Right lung (tissue), 10 donors: ENCODE measurements at places on chromosomes 7 and 10. TPM values are rescaled to one million over a fixed set of nuclear protein-coding genes. Genes with fewer than 3 reads are reported as not detected.
A peak's percentile ranks its signal among the peaks of the same experiment; 100 is the strongest.

DNA sequence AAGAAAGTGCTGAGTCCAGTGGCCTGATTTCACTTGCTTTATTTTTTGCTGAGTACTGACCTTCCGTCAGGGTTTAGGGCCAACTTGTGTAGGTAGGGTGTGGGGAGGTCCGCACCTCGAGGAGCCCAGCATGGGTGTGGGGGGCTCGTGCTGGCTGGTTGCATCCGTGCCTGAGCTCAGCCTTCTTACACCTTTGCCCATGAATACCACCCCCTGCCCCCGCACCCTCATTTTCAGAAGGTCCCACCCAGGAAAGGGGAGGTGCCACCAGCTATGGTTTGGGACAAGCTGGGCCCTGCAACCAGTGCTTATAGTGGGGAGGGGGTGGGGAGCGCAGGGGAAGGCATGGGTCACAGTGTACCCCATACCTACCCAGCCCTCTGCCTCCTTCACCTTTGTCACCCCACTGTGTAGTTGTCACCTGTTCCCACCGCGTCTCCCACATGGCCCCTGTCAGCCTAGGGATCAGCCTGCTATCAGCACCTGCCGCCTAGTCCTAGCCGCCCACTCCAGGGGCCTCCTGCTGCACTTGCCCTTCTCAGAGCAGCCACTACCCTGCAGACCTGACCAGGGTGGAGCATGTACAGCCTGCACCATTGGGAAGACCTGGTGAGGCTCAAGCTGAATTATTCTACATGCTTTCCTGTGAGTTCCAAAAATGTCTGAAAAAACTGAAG lies 146.2 kb upstream of the RET start:
- DNase-seq = no peak

GRCh38 chr7:37786741-37787569 lies 61.4 kb upstream of the NME8 start:
- DNase-seq = no peak

DNA sequence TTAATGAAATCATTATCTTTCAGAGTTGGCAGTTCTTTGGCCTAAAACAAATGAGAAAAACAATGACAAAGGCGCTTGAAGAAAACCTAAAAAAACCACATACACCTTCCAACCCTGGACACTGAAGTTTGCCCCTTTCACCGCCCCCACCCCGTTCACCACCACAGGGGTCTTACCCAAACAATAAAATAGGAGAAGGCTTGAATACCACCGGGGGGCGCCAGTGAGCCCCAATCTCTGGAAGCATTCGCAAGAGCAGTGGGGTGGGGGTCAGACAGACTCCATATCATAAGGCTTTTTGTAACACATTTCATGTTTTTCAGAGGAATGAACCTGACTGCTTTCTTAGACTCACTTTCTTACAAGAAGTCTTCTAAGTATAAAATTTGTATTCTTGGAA lies 163.6 kb downstream of the PIP4K2A start:
- no peak for DNase-seq

GRCh38 chr10:70578371-70578947 lies 24.1 kb downstream of the PRF1 start:
- no peak for DNase-seq

- no peak for DNase-seq
Measured at GRCh38 chr7:2807845-2808772, 36.0 kb downstream of the GNA12 start.

DNA sequence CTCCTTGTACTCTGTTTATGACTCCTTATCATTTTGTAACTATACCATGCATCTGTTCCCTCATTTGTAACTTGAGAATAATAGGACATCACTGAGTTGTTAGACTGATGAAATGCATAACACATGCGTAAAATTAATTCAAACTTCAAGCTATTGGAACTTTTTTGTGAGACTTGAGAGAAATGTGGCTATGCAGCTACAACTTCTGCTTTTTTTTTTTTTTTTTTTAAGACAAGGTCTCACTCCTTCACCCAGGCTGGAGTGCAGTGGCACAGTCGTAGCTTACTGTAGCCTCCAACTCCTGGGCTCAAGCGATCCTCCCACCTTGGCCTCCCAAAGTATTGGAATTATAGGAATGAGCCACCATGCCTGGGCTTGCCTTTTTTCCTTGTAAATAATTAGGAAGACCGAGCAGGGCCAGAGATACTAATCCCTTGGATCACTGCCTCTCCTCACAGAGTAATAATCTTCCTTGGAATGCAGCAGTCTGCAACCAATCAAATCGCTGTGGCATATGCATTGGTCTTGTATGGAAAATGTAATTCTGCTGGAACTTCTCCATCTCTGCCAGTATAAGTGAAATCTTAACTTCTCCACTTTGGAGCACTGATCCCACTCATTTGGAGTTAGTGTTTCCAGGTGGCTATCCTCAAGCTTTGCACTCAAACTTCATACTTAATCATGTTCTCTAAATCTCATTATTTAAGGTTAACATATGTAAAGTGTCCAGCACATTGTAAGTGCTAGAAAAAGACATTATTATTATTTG lies 2.0 kb upstream of the PANK1 start:
- peak; percentile 56 for DNase-seq

DNA sequence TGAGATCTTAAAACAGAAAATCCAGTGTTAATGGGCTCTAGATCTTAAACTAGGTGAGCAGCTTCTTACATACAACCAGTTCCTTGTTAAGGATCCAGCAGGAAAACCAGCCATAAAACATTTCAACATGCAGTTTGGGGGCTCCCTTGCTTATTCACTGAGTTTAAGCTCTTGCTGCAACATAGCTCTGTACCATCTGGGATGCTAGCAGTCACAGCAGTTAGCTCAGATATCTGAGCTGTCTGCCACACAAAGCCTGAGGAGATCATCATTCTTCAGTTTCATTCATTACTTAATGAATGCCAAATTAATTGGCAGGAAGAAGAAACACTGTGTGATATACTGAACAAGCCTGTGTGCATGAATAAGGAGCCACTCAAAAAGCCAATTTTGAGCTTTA lies 62.8 kb downstream of the PODXL start:
- no peak for DNase-seq

- DNase-seq = no peak
Measured at GRCh38 chr10:43135656-43136055, 2.6 kb upstream of the CSGALNACT2 start.

DNA sequence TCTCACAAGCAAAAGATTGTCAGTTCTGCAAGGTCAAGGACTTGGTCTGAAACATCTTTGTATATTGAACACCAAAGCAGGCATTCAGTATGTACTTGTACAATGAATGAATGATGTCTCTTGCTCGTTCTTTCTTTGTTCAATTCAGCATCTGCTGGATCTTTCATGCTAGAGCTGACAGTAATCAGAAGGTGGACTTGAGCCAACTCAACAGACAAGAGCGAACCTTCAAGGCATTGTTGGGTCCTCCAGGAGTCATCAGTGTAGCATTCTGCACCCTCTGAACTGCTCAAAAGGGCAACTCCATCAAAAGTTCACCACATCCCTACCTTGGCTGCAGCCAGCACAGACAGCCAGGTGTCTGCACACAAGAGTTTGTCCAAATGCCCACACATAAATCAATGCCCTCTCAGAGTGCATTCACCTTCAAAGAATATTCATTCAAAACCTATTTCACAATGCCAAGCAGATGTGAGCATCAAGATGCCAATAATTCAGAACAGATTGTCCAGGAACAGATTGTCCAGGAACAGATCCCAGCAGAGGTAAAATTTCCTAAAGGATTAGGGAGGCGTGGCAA lies 386.7 kb downstream of the CALN1 start:
- DNase-seq = no peak

DNA sequence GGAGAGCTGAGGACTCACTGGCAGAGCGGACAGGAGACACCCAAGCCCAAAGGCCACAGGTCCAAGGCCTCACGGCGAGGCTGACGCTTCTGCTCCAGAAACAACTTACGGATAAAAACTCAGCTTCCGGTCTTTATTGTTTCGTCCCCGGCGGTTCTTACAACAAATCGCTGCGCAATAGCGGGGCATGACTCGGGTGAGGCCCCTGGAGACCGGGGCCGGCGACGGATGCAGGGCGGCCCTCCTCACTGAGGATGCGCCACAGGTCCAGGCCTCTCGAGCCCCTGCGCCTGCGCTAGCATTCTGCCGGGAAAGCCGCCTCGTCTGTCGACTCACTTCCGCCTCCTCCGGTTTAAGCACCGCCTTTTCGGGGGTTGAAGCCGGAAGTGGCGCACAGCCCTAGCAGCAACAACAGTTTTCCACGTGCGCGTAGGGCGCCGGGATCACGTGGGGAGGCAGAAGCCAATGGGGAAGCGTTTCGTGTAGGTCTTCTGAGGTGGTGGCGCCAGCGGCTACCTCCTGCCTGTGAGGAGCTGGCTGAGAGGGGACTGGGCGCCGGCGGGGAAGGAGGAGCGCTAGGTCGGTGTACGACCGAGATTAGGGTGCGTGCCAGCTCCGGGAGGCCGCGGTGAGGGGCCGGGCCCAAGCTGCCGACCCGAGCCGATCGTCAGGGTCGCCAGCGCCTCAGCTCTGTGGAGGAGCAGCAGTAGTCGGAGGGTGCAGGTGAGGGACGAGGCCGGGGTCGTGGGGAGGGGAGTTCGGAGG lies at the start of the genes DNAJB9 and THAP5:
Gene DNAJB9 (plus strand): TSS at position 494 of the 765 bp plus-strand sequence. CDS start 1,853 bp downstream, outside the sequence.
Gene THAP5 (minus strand): TSS at position 326 of the 765 bp plus-strand sequence. CDS start 137 bp downstream, at position 189.
- peak; percentile 98 for DNase-seq

- DNase-seq = no peak
Measured at GRCh38 chr7:151453326-151453791, 13.4 kb upstream of the CRYGN start.

DNA sequence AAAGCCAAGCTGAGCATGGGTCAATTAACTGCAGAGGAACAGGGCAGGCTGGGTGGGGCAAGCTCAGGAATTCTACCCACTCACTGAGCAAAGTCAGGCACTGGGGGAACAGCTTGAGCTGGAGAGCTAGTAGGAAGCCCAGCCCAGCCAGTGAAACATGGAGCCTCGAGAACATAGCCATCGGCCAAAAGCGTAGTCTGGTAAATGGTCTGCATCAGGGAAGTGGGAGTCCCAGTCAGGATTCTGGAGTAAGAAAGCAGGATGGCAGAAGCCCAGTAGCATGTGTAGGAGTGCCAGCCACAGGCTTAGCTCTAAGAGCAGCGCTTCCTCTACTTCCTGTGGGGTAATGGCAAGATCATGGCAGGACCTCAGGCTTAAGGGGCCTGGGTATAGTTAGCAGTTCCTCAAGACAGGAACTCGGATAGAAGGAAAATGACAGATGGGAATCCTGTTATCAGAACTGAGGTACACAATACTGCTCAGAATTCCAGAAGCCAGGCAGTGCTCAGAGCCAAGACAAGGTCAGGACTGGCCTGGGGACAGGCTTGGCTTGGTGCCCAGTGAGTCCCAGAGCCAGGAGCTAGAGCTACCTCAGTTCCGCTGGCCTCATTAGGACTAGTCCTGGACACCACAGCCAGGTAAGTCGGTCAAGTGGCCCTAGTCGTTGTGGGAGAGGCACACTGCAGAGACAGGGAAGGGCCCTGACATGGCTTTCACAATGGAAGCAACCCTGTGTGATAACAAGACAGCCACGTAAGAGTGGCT lies 65.4 kb upstream of the MXI1 start:
- no peak for DNase-seq

DNA sequence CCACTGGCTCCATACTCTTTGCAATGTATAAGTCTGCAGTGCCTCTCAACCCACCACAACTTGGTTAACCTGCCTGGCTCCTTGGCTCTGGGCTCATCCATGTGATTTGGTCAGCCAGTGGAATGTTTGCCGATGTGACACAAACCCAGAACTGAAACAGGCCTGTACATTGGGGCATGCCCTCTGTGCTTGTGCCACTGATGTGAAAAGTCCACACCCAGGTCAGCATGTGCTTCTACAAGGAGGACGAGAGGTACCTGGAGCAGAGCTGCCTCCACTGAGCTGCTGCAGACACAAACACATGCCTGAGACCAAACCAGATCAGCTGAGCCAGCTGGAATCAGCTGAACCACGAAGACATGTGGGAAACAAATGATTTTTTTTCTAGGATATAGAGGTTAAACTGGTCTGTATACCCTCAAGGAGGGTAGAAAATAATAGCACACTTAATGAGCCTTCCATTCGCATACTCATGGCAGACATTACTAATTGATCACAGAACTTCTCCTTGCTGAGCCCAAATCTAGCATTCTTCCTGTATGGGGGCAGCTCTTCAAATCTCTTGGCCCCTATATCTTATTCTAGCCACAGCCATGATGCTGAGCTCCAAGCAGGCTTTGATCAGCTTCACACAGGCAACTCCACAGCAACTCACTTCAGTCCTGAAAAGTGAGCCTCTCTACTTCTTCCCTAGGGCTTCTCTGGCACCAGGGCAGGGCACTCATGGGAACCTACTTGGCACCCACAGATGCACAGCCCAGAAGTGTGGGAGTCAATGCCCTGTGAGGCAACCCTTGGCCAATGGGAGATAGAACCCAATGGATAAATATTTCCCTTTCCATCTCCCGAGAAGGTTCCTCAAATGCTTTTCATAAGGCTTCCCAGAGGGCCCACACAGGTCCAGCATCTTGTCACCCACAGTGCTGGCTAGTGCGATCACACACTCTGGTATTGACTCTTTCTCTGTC lies 18.6 kb downstream of the PYROXD2 start:
- no peak for DNase-seq

DNA sequence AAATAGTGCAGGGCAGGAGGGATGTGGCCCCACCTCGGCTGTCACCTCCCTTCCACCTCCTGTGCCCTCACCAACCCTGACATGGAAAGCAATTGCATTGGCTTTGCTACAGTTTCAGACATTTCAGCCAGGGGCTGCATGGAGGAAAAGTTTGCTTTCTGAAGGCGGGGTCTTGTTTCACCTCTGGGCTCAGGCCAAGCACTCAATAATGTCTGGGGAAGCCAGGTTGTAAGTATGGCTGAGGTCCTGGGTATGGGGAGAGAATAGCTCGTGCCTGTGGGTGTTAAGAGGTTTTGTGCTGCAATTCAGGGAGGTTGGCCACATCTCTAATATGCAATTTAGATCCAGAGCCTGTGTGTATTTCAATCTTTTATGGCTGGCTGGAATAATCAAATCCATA lies 238.4 kb upstream of the MKI67 start:
- no peak for DNase-seq

- DNase-seq = no peak
Measured at GRCh38 chr7:74429153-74429747, 24.5 kb upstream of the GTF2IRD1 start.

- DNase-seq = no peak
Measured at GRCh38 chr10:77068272-77068671, 569.3 kb downstream of the KCNMA1 start.

DNA sequence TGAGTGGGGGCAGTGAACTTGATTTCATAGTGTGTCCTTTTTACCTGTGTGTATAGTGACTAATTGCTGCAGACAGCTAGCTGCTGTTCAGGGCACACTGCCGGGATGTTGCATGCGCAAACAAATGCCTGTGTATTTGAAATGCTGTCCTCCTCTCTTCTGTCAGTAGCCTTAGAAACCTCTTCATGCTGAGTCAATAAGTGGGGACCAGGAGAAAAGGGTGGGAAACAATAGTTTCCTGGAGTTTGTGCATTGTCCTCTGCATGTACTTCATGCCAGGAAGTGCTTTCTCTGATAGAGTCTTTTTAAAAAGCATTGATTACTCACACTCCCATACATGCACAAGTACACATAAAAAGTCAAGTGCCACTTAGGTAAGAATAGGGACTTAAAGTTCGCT lies 1183.7 kb upstream of the CELF2 start:
- DNase-seq = no peak

GRCh38 chr7:71186535-71187057 lies 54.7 kb downstream of the GALNT17 start:
- no peak for DNase-seq

The RTKN2 gene
- polyA plus RNA-seq = 12.9 TPM

The ATG9B gene
- 2.6 TPM for polyA plus RNA-seq

The FAM25A gene
- polyA plus RNA-seq = not detected

The ACSM6 gene
- 0.45 TPM for polyA plus RNA-seq

The GRID2IP gene
- polyA plus RNA-seq = 0.86 TPM

The CFTR gene
- 35.0 TPM for polyA plus RNA-seq

The HOXA7 gene
- polyA plus RNA-seq = 5.4 TPM

The WDFY4 gene
- polyA plus RNA-seq = 4.5 TPM

The MYO1G gene
- 1.8 TPM for polyA plus RNA-seq

The SLC16A9 gene
- 46.1 TPM for polyA plus RNA-seq

The PNLIPRP3 gene
- polyA plus RNA-seq = not detected

The GDF2 gene
- polyA plus RNA-seq = 0.09 TPM
